ENCODE measurements at places on chromosomes 4 and X.
A peak's percentile ranks its signal among the peaks of the same experiment; 100 is the strongest.

GRCh38 chr4:72446353-72447055 lies 122.5 kb downstream of the ADAMTS3 start:
- DNase-seq = no peak

- no peak for DNase-seq
These were observed 62.2 kb downstream of the PPP1R2C start for GRCh38 chrX:42715701-42716262.

GRCh38 chrX:126238220-126238619 lies 72.1 kb upstream of the DCAF12L2 start:
- DNase-seq = no peak

DNA sequence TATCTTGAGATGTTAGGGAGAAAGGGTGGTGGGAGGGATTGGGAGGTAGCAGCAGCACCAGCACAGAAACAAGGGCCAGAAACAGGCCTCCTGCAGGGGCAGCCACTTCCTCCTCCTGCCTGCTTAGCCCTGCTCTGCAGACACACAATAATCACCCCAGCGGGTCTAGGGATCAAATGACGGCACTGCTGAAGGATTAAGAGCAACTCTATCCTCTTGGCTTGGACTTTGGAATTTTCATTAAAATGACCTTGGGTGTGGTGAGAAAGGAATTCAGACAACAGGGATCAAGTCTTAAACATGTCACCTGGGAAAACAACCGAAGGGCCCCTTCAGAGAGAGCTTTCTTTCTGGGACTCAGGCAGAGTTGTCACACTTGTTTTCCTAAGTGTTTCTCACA lies 353.4 kb downstream of the SPRY1 start:
- peak; percentile 10 for DNase-seq

GRCh38 chrX:21153503-21153902 lies 220.7 kb upstream of the CNKSR2 start:
- no peak for DNase-seq

- no peak for DNase-seq
These were observed 8.6 kb upstream of the PDHA1 start for GRCh38 chrX:19334945-19335626.

GRCh38 chrX:150977411-150978162 lies 5.5 kb upstream of the HMGB3 start:
- DNase-seq = no peak

DNA sequence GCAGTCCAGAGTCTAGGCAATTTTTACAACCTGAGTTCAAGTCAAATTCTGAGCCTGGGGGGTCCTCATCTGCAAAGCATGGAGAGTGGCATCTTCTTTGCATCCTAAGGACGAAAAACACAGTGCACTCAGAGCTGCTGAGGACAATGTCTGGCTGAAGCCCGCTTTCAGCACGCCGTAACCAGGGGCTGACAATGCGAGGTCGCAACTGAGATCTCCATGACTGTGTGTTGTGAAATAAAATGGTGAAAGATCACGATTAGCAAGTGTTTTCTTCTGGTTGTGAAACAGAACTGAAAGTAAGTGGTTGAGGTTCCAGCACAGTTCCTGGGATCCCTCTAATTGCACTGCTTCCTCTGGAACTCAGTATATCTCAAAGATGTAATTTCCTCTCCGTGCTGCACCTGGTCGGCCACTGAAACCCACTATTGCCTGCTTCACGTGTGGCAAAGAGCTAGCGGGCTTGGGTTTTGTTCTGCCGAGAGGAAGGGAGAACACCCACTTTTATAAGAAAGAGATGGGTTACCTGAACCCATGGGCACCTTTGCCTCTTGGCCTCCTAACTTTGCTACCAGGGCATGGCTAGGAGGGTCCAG lies 7.7 kb upstream of the F11 start:
- DNase-seq = no peak

- DNase-seq = no peak
These were observed 2.7 kb downstream of the RASL11B start for GRCh38 chr4:52864793-52865192.

- no peak for DNase-seq
These were observed 70.4 kb downstream of the FGFBP1 start for GRCh38 chr4:15868111-15868510.

- no peak for DNase-seq
These were observed 392.5 kb downstream of the C4orf33 start for GRCh38 chr4:129488427-129488826.

DNA sequence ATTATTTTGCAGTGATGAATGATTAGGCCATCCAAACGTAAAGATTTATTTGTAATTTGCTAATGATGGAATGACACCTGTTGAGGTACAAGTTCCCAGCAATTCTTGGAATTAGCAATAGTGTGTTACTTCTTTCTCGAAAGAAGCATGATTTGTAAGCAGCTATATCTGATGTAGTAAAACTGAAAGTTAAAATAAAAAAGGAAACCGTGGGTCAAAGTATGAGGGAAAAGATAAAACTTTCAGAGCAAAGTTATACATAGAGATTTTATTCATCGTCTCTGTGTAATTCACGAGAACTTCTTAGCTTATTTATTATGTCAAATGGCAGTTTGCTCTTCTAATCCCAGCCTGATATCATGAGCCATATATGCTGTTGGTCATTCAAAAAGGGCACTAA lies 59.0 kb downstream of the NFKB1 start:
- no peak for DNase-seq

GRCh38 chr4:96016634-96017299 lies 176.9 kb downstream of the PDHA2 start:
- DNase-seq = no peak

Data from retina (tissue), 1 donor.